ENCODE measurements at places on chromosomes 13 and 19.

DNA sequence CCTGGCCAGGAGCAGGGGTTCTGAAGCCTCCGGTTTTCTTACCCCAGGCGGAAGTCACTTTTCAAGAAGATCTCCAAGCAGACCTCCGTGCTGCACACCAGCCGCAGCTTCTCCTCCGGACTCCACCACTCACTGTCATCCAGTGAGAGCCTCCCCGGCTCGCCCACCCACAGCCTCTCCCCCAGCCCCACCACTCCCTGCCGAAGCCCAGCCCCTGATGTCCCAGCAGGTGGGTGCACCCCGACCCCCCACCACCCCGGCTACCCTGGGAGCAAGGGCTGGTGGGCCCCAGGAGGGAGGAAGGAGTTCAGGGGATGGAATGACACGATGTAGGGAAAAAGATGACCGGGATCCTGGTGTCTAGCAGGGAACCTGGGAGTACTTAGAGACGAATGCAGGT is 5.6 kb upstream of the PIK3R2 start:
- H3K4me3 ChIP-seq = peak overlapping the region; percentile 15
- H3K27ac ChIP-seq = no peak overlapping the region
- H3K27me3 ChIP-seq = no peaks in the 10 kb centered on the region
- no peak for DNase-seq
- H3K4me1 ChIP-seq = peaks cover 4% of the 10 kb centered on the region

- no peak for DNase-seq
- H3K4me3 ChIP-seq = no peak overlapping the region
- no peak overlapping the region for H3K27ac ChIP-seq
- H3K4me1 ChIP-seq = no peaks in the 10 kb centered on the region
Observed at GRCh38 chr13:37446503-37446902, 152.1 kb downstream of the POSTN start.

DNA sequence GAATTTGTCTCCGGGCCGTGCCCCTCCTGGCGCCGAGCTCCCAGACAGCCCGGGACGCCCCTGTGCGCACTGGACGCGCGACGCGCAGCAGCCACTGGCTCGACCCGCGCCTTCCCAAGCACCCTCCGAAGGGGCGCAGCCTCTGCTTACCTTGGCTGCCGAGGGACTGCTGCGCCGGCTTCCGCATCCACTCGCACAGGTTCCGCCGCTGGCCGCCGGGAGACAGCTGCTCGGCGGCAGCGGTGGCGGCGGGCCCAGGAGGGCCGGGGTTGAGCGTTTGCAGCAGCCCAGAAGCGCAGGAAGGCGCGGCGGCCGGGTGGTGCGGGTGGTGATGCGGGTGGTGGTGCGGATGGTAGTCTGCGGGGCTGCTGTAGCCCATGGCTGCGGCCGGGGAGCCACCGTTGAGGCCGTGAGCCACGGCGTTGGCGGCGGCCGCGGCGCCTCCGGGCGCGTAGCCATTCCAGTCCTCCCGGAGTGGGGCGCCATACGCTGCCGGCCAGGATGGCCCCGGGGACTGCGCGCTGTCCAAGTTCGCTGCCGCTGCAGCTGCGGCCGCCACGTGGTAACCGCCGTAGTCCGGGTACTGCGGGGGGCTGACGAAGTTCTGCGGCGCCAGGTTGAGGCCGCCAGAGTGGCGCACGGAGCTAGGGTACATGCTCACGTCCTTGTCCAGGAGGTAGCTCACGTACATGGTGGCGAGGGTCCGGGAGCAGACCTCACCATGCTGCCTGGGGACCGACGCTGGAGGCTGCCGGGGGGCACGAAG is 616 bp downstream of the CDX2 start:
- H3K4me1 ChIP-seq = peaks cover 33% of the 10 kb centered on the region
- H3K27me3 ChIP-seq = peaks cover 100% of the 10 kb centered on the region
- H3K27ac ChIP-seq = no peak overlapping the region
- H3K4me3 ChIP-seq = no peak overlapping the region
- H3K36me3 ChIP-seq = no peaks in the 10 kb centered on the region

DNA sequence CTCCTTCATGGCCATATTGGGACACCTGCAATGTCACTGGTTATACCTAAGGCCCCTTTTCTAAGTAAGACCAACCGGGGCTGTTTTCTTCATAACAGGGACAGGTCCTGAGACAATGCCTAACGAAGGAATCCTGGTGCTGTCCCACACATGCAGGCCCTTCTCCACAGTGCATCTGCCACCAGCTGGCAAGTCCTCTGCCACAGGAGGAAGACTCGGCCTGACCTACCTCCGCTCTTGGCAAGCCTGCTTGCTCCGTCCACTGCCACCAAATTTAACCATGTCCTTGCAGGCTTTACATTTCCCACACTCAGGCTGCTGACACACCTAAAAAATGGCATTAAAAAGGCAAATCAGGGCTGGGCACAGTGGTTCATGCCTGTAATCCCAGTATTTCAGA is 31.8 kb upstream of the EIF3G start:
- no peaks in the 10 kb centered on the region for H3K27me3 ChIP-seq
- H3K36me3 ChIP-seq = peaks cover 18% of the 10 kb centered on the region
- no peaks in the 10 kb centered on the region for H3K4me1 ChIP-seq
- H3K27ac ChIP-seq = no peak overlapping the region

Data from neural crest cell (in vitro differentiated cells).